ENCODE measurements at places on chromosomes 5 and 9.

- DNase-seq, result peak; percentile 48
- H3K4me3 ChIP-seq, result no peak overlapping the region
- peaks cover 11% of the 10 kb centered on the region for H3K4me1 ChIP-seq
- H3K27me3 ChIP-seq, result no peaks in the 10 kb centered on the region
These were observed 19.5 kb downstream of the MYMK start for GRCh38 chr9:133505186-133505830.

DNA sequence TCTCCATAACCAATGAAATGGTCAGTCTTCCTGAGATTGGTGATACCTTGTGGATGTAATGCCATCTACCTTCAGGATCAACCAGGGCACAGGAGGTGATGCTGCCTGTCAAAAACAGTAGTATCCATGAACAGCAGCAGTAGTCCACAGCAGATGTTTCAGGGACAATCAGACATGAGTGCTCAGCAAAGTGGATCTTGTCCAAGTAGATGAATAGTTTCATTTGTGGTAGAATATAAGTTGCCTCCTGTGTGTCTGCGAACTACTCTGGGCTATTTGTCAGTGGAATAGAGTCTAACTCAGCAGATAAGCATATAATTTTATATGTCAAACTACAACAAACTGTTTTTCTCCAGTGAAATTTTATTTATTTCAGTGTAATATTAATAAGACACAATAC, 1860.1 kb upstream of the ACO1 start:
- no peak overlapping the region for H3K4me3 ChIP-seq
- no peaks in the 10 kb centered on the region for H3K27me3 ChIP-seq
- no peak overlapping the region for H3K27ac ChIP-seq
- DNase-seq, result no peak

DNA sequence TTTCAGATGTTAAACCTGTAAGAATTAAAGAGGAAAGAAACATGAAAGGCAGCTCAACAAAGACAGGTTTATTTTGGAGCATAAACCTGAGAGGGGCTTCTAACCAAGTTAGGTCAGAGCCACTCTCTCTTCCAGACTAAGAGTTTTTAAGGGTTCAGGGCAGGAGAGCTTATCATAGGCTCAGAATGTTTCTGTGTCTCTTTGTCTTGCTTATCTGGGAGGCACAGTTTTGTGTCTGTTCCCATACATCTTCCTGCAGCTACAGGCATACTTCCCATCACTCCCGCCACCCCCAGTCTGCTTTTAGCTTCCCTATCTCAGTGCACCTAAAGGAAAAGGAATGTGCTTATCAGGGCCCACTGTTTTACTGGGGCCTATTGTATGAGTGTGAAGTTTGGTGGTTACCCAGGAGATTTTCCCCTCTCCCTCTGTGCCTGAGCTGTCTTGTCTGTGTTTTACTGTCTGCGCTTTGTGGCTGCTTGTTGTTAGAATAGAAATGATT, 21.9 kb downstream of the CD14 start:
- peak; percentile 68 for DNase-seq
- no peaks in the 10 kb centered on the region for H3K4me1 ChIP-seq
- no peak overlapping the region for H3K4me3 ChIP-seq
- no peak overlapping the region for H3K27ac ChIP-seq

- no peaks in the 10 kb centered on the region for H3K27me3 ChIP-seq
- no peaks in the 10 kb centered on the region for H3K4me1 ChIP-seq
- no peak overlapping the region for H3K27ac ChIP-seq
- DNase-seq, result no peak
These were observed 38.7 kb upstream of the ANKRD34B start for GRCh38 chr5:80608731-80609130.

- no peak overlapping the region for H3K4me3 ChIP-seq
- peak; percentile 72 for DNase-seq
- no peaks in the 10 kb centered on the region for H3K36me3 ChIP-seq
These were observed 143.2 kb upstream of the ANKH start for GRCh38 chr5:15014809-15015208.

GRCh38 chr5:154461531-154461930, 15.7 kb downstream of the SAP30L start:
- no peaks in the 10 kb centered on the region for H3K27me3 ChIP-seq
- H3K27ac ChIP-seq, result no peak overlapping the region
- DNase-seq, result no peak

GRCh38 chr9:75812141-75812540, 78.3 kb upstream of the PCSK5 start:
- H3K36me3 ChIP-seq, result no peaks in the 10 kb centered on the region
- no peak overlapping the region for H3K4me3 ChIP-seq
- H3K27me3 ChIP-seq, result no peaks in the 10 kb centered on the region
- DNase-seq, result no peak

DNA sequence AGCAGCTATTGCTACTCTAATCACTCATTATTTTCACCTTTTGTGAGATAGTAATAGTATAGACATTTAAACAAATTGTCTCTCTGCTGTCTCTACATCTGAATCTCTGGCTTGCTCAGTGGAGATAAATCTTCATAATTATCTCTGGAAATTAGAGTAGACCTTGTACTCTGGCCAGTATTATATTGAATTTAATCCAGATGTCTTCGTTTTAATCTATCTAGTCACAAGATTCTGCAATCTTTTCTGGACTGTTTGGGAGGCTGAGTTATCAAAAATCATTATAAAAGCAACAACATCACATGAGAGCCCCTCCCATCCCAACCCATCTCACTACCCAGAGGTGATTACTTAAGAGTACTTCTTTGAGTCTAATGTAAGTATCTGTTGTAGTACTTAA, 19.0 kb downstream of the ARHGAP26 start:
- no peaks in the 10 kb centered on the region for H3K27me3 ChIP-seq
- H3K36me3 ChIP-seq, result no peaks in the 10 kb centered on the region
- no peak for DNase-seq
- H3K4me3 ChIP-seq, result no peak overlapping the region
- no peak overlapping the region for H3K27ac ChIP-seq

- no peaks in the 10 kb centered on the region for H3K36me3 ChIP-seq
- H3K4me1 ChIP-seq, result peaks cover 9% of the 10 kb centered on the region
- no peak overlapping the region for H3K4me3 ChIP-seq
- peak; percentile 84 for DNase-seq
These were observed 8.4 kb upstream of the RXRA start for GRCh38 chr9:134317790-134318414.

- no peak for DNase-seq
- no peak overlapping the region for H3K4me3 ChIP-seq
- H3K27ac ChIP-seq, result no peak overlapping the region
- H3K4me1 ChIP-seq, result no peaks in the 10 kb centered on the region
These were observed 81.1 kb downstream of the RMI1 start for GRCh38 chr9:84061613-84062193.

DNA sequence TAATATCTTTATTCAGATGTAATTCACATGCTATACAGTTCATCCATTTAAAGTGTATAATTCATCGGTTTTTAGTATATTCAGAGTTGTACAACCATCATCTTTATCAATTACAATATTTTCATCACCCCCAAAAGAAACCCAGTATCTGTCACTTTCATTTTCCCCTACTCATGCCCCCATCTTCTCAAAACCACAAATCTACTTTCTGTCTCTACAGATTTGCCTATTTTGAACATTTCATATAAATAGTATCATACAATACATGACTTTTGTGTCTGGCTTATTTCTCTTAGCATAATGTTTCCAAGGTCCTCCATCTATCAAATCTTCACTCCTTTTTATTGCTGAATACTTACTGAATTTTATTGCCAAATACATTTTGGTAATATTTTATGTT, 305.1 kb upstream of the SGCD start:
- H3K36me3 ChIP-seq, result no peaks in the 10 kb centered on the region
- H3K4me1 ChIP-seq, result no peaks in the 10 kb centered on the region
- no peak for DNase-seq

Data from fibroblast of lung (primary cell).